ENCODE measurements at places on chromosomes 7 and 10. TPM values are rescaled to one million over a fixed set of nuclear protein-coding genes. Genes with fewer than 3 reads are reported as not detected.

The SORCS1 gene
- not detected for total RNA-seq

The GRM8 gene
- total RNA-seq: not detected

The DRGX gene
- total RNA-seq: not detected

The EVX1 gene
- total RNA-seq: not detected

The A1CF gene
- total RNA-seq: under 0.01 TPM

The OR2A5 gene
- not detected for total RNA-seq
